ENCODE measurements at places on chromosomes 1 and 21.

GRCh38 chr1:111476761-111477309 is 3.1 kb downstream of the C1orf162 start:
- no peak for DNase-seq

GRCh38 chr1:92481971-92482664 is 4.6 kb downstream of the GFI1 start:
- peak; percentile 24 for DNase-seq

DNA sequence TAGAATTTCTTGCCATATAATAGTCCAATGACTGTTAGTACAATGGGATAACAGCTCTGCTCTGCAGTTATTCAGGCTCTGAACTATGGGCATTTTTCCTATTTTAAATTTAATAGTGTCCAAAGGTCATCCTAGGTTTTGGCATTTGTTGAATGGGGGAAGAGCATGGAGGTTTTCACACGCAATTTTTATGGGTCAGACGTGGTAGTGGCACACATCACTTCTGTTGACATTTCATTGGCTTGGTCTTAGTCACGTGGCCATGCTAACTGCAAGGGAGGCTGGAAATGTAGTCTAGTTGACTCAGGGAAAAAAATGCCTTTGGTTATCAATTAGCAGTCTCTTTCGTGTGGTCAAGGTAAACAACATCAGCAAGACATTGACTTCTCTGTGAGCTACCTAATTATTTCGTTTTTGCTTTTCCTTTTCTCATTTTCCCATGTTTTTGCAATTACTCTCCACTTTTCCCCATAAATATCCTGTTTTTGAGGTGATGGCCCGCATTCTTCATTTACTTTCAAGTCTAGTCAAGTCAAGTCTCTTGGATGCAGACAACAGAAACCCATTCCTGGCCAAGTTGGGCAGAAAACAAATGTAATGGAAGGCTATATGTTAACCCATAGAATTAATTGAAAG is 82.8 kb downstream of the DYRK1A start:
- no peak for DNase-seq

DNA sequence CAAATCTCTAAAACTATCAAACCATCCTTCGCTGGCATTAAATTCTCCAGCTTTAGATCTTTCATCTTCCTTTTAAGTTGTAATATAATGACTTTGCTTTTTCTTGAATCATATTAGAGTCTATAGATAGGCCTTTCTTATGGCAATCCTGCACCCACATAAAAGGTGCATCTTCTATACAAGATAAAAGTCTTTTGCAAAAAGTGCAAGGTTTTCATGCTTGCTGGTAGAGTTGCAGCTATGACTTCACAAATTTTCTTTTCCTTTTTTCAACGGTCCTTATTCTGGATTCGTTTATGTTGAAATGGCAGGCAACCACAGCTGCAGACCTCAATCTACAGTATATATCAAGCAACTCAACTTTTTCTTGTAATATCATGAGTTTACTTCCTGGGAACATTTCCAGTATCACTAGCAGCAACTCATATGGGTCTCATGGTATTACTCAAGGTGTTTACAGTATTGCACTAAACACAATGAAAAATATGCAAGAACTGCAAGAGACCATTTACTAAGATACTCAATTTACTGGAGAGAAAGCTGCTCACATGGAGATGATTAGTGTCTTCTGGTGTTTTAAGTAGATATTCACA is 22.1 kb downstream of the OMA1 start:
- peak; percentile 20 for DNase-seq

- no peak for DNase-seq
Measured at GRCh38 chr1:116580446-116581322, 9.9 kb upstream of the CD58 start.

DNA sequence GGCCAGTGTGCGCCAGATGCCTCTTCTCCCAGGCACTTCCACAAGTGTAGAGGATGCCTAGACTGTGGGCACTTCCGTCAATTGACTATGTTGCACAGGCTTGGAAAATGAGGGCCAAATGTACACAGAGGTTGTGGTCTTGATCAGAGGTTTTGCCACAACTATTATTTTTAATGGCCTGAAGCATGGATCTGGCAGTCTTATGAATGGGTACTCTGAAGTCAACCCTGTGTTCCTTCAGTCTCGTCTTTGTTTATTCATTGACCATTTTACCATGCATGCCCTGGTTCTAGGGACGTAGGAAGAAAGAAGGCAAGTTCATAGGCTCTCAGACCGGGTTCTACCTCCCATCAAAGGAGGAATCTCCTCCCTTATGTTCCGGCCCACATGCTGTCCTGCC is 329.1 kb downstream of the HHAT start:
- no peak for DNase-seq

DNA sequence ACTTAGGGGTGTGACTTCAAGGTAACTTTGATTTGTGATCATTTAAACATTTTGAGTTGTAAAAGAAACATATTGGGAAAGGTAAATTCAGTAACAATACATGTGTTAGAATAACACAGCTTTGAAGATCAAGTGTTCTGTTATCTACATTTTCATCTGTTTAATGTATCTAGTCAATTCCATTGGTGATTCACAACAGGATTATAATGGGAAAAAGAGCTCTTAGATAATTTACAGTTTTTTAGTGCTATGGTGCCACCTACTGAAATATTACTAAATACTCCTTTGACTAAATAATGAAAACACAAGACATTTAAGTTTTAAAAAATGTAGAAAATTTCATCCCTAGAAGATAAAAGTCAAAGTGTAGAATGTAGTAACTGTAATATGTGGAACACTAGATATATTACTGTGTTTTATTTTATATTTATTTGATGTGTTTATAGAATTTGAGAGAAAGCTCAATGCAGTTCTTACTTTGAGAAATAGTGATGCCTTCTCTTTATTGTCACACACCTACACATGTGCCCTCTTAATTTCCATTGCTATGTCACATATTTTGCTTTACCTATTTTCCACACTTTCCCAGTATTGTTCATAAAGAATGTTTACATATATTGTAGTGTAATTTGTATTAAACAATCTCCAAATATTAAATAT is 47.4 kb downstream of the PTPRC start:
- DNase-seq: peak; percentile 66
